ENCODE measurements at places on chromosomes 5 and 9.

DNA sequence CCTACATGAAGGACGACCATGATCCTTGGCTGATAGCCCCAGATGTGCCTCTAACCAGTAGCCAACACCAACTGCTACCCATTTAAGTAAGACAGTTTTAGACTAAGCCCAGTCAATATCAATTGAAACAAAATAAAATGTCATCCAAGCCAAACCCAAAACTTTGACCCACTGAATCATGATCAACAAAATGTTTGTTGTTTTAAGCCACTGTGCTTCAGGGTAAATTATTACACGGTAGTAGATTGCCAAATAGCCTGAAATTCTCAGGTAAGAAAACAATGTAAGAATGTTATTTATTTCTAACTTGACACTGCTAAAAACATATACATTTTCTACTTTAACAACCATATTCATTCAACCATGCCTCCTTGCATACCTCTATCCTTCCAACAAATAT is 105.5 kb upstream of the PAPPA start:
- H3K4me1 ChIP-seq: no peaks in the 10 kb centered on the region
- H3K36me3 ChIP-seq: no peaks in the 10 kb centered on the region

DNA sequence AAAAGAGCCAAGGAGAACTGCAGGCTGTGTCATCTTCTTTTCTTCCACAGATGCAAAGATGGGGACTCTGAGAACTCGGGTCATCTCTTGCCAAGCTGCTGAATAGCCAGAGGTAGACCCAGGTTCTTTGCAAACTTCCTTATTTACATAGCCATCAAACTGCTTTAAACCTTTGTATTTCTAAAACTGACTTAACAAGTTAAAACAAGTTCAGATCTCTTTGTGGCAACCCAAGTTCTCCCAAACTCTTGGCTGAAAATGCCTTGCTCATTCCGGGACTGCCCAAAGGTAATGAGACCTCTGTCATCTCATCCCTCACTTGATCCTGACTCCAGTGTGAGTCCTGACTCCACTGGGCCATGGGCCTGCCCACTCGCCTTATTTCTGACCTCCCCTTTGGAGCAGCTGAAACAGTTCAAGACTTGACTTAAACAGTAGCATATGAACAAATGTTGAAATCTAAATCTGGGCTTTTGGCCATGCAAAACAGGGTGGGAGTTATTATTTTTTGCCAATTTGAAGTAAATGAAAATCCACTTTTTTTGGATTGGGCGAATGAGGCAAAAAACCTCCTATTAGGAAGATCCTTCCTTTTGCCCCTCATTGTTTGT is 50.6 kb downstream of the FBXL7 start:
- H3K4me3 ChIP-seq: no peak overlapping the region
- peaks cover 7% of the 10 kb centered on the region for H3K4me1 ChIP-seq
- peaks cover 5% of the 10 kb centered on the region for H3K36me3 ChIP-seq
- no peaks in the 10 kb centered on the region for H3K27me3 ChIP-seq
- no peak for DNase-seq

DNA sequence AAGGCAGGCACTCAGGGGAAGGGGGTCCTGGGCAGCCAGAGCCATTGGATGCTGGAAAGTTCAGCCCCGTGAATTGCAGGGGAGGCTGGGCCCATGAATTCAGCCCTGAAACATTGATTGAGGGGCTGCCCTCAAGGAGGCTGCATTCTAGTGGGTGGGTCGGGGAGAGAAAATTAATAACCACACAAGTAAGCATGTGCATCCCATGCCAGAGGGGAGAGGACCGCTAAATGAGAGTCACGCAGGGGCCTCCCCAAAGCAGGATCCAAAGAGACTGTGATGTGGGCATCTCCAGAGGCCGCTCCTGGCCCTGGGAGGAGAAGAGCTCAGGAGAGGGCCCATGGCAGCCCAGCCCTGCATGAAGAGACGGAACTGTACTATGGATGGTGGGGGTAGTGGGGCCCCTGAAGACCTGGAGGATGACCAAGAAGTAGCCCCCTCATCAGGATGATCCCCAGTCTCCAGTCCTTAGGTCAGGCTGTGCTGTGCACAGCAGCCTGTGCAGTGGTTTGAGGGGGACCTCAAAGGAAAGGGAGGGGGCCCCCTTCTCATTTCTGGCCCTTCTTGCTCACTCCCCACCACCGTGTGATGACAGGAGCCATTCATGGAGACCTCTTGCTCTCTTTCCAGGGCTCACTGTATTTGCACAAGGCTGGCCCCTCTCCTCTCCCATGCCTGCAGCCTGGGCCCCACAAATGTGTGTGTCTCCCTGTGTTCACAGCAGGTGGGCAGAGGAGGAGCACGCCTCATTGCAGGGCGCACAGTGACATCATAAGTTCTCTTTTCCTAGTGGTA is 233.6 kb upstream of the IRX1 start:
- DNase-seq: no peak
- H3K4me3 ChIP-seq: no peak overlapping the region
- H3K4me1 ChIP-seq: no peaks in the 10 kb centered on the region
- no peaks in the 10 kb centered on the region for H3K36me3 ChIP-seq

DNA sequence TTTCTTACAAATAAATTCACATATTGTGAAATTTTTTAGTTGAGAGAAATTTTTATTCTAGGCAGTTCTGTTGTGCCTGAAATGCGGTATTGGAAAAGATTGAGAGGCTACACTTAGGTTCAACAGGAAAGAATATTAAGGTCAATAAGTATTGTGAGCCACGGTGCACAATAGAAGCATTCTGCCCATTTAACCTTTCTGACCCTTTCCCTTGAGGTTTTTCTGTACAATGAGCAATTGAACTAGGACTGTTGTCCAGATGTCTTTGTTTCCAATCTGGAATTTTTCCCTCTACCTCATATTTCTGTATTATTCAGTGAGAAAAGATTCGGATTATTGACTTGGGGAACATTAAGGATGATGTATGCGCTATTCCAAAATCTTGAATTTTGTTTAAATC is 205.2 kb downstream of the NR3C1 start:
- no peak overlapping the region for H3K27ac ChIP-seq
- H3K4me1 ChIP-seq: peaks cover 21% of the 10 kb centered on the region
- no peak for DNase-seq
- H3K36me3 ChIP-seq: no peaks in the 10 kb centered on the region
- no peaks in the 10 kb centered on the region for H3K27me3 ChIP-seq

DNA sequence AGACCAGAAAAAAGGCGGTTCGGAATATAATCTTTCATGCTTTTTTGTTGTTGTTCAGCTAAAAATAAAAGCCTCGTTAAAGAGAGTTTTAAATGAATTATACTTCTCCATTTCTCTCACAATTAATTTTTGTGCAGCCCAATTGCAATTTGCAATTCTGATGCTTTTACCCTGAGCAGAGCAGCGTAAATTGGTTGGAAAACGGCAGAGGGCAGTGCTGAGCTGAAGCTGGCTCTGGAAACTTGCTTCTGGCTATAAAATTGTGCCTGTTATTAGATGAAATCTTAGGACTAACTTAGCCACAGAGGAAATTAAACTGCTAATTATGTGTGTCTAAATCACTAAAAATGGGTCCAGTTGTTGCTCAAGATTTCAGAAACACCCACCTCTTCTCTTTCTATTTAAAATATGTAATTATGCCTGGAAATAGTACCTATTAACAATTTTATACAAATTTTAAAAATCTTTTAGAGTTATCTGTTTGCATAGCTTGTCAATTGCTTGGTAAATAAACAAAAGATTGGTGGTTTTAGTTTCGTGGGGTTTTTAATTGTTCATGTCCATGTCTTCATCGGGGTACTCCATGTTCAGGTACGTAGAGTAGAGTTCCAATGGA is 441.8 kb upstream of the TLE4 start:
- H3K4me3 ChIP-seq: no peak overlapping the region
- H3K27ac ChIP-seq: no peak overlapping the region
- no peaks in the 10 kb centered on the region for H3K27me3 ChIP-seq
- DNase-seq: peak; percentile 51
- H3K36me3 ChIP-seq: no peaks in the 10 kb centered on the region

DNA sequence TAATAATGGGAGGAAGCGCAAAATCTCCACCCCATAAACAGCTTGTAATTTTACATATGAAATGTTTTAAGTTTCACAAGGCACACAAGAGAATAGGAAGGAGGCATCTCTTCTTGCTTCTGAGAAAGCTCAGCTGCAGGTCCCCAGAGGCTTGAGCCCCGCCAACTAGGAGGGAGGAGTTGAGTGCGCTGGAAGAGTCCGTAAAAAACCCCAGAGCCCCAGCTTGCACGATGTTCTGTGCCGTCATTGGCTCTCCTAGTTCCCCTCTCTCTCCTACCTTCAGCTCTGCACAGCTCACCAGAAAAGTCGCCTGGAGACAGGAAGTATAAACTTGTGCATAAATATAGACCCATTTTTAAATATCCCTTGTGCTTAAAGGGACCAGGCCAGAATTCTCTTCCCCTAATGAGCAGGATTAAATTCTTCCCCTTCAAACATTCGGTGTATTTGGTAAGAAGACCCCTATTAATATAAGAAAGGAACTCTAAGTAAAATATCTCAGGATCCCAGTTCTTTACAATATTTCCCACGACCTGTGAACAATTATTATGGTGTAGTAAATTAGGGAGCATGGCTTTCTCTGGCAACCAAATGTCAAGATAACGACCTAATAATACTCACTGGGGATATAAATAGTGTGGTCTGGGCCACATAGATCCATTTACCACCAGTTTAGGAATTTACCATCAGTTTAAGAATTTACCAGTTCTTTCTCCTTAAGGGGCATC is 13.7 kb downstream of the GLRX start:
- H3K4me3 ChIP-seq: no peak overlapping the region
- peaks cover 16% of the 10 kb centered on the region for H3K36me3 ChIP-seq
- H3K27me3 ChIP-seq: no peaks in the 10 kb centered on the region
- peaks cover 9% of the 10 kb centered on the region for H3K4me1 ChIP-seq

DNA sequence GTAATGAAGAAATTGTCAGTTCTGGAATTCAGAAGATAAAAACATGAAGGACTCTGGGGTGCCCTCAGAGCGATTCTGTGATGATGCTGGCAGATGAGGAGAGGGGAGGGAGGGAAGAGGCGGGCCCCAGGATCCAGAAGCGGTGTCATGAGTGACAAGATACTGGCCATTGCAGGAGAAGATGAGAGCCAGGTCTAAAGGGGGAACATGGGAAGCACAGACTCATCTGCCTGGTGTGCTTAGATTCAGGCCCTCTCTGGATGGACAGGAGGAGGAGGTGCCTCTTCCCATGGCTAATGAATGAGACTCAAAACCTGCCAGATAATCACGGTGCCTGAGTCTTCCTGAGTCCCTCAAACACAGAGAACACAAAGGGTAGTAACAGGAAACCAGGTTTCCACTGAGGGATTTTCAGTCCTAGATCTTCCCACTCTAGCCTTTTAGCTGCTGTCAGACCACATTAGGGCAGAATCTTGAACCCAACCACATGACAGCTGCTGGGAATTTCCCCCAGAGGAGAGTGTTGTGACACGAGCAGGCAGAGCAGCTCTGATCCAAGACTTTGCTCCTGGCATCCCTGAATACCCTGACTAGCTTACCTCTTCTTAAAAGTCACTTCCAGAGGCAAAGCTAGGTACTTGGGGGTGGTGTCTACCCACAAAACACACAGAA is 28.2 kb upstream of the HSPA9 start:
- no peak overlapping the region for H3K4me3 ChIP-seq
- no peak for DNase-seq
- no peaks in the 10 kb centered on the region for H3K4me1 ChIP-seq
- H3K27me3 ChIP-seq: no peaks in the 10 kb centered on the region
- H3K36me3 ChIP-seq: no peaks in the 10 kb centered on the region
- no peak overlapping the region for H3K27ac ChIP-seq

- H3K27ac ChIP-seq: 0 out of 2 replicates have a peak overlapping the region, but pooled peaks have one; percentile 9
- H3K4me3 ChIP-seq: no peak overlapping the region
- no peaks in the 10 kb centered on the region for H3K27me3 ChIP-seq
Measured at GRCh38 chr5:82356808-82357671, 78.9 kb upstream of the RPS23 start.

GRCh38 chr9:94923326-94924089 is 197.0 kb downstream of the AOPEP start:
- peaks cover 31% of the 10 kb centered on the region for H3K36me3 ChIP-seq
- no peak overlapping the region for H3K4me3 ChIP-seq
- DNase-seq: no peak
- peaks cover 72% of the 10 kb centered on the region for H3K4me1 ChIP-seq
- peak overlapping the region; percentile 94 for H3K27ac ChIP-seq

DNA sequence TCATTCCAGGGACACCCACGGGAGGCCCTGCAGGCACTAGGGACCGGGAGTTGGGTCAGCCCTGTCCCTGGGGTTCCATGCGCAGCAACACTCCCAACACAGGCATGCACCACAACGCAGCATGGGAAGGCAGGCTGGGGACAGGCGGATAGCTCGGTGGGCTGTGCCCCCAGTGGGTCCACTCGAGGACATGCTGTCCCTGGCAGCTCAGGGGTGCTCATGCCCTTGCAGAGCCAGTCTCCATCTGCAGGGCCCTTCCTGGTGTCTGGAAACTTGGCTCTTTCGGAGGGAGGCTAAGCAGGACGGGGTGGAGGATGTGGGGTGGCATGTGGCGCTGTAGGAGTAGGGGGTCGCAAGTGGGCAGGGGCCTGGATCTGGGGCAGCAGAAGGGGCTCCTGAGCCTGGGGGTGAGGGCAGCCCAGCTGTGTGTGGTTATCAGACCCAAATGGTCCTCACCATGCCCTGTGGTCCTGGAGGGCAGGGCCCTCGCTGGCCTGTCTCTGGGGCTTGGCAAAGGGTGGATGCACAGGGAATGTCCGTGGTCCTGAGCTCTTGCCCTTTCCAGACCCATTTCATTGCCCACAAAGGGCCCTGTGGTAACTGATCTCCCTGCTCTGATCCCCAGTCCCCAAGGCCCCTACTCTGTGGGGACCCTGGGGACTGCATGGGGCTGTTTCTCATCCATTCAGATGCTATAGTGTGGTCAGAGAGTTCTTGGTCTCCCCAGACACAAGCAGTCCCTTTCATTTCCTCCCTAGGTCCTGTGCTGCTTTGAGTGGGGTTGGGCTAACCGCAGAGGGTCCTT is 90.3 kb upstream of the PHYKPL start:
- H3K4me3 ChIP-seq: no peak overlapping the region
- H3K27ac ChIP-seq: no peak overlapping the region
- no peak for DNase-seq
- no peaks in the 10 kb centered on the region for H3K4me1 ChIP-seq

- H3K4me1 ChIP-seq: peaks cover 32% of the 10 kb centered on the region
- DNase-seq: no peak
- peaks cover 21% of the 10 kb centered on the region for H3K36me3 ChIP-seq
- peak overlapping the region; percentile 95 for H3K27ac ChIP-seq
- H3K4me3 ChIP-seq: no peak overlapping the region
Measured at GRCh38 chr9:109011231-109011671, 2.0 kb downstream of the CTNNAL1 start.

DNA sequence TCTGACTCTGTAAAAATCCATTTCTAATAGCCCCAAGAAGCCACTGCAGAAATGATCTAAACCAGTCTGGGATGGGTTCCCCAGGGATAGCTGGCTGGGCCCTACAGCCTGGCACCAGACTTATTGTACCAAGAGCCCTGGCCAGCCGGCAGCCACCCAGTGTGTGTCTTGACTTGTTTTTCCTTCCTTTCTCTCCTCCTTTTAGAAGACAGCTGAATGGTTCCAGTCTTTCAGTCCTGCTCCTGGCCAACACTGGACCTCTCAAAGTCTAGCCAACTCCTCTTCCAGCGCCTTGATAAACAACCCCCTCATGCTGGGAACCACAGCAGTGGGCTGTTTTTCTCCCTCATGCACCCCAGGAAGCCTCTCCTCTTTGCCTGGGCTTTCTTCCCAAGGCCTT is 34.1 kb downstream of the ATOX1 start:
- no peak for DNase-seq
- H3K36me3 ChIP-seq: no peaks in the 10 kb centered on the region
- no peak overlapping the region for H3K4me3 ChIP-seq
- H3K4me1 ChIP-seq: peaks cover 13% of the 10 kb centered on the region
- H3K27me3 ChIP-seq: no peaks in the 10 kb centered on the region

GRCh38 chr5:41270423-41271251 is 57.3 kb upstream of the C6 start:
- H3K4me1 ChIP-seq: no peaks in the 10 kb centered on the region
- H3K4me3 ChIP-seq: no peak overlapping the region
- no peaks in the 10 kb centered on the region for H3K36me3 ChIP-seq
- DNase-seq: no peak
- H3K27me3 ChIP-seq: no peaks in the 10 kb centered on the region

Data from SJSA1 (cell line).